ENCODE measurements at places on chromosomes 12 and 14. TPM values are rescaled to one million over a fixed set of nuclear protein-coding genes. Genes with fewer than 3 reads are reported as not detected.

GRCh38 chr14:100828031-100828769, 2.3 kb downstream of the MEG3 start:
- DNase-seq = no peak

DNA sequence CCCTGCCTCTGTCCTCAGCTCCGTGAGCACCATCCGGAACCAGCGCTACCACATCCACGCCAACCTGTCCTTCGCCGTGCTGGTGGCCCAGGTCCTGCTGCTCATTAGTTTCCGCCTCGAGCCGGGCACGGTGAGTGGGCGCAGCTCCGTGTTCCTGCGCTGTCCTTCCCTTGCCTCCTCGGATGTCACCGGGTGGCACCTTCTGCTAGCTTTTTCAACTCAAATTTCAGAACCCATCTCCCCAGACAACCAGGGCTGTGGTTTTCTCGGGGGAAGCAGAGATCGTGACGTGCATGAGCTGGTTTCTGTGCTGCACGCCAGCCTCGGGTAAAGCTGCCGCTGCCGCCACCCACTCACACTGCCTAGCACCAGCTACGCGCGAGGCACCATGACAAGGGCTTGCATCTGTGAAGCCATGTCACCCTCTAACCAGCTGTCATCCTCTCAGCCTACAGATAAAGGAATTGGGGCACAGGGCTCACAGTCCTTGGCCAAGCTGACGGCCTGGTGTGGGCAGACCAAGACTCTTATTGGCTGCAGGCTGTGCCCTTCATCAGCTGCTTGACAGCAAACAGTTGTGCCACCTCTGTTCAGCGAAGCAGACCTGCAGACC, 152.1 kb downstream of the ADGRD1 start:
- peak; percentile 75 for DNase-seq

- DNase-seq = no peak
Observed at GRCh38 chr14:92105893-92106142, 564 bp downstream of the ATXN3 start.

- no peak for DNase-seq
Observed at GRCh38 chr12:119071638-119072231, 90.4 kb downstream of the SRRM4 start.

DNA sequence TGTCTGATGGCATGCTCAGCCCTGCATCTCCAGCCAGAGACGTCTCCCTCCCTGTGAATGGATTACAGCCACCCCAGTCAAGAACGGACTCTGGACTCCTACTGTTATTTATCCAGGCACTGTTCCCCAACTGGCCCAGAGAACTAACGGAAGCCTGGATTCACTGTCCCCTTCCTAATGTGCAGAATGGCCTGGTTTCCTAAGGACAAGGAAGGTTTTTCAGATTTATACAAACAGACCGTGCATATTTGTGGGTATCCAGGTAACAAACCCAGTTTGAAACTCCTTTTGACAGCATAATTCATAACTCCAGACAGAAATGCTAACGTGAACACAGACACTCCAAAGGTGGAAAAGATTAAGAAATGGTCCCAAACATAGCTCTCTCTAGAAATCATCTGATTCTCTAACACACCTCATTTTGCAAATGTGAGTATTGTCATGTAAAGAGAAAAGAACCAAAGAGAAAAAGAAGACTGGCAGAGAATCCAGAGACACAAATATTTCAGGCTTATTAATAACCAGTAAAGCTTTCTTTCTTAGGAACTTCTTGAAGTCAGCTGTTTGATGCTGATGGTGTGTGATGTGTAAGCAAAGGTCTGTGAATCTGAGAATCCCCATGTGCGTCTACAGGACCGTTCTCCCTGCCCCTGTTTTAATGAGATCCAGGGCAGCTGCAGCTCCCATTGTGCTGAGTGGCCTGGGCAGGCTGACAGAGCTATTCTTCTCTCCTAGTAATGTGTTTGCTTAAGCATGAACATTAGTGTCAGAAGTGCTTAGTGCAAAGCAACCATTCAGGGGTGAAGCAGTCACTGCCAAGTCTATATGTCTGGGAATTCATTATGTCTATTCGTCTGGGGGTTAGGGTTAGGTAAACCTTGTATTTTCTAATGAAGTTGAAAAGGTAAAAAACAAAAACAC, 86.8 kb upstream of the HIF1A start:
- no peak for DNase-seq

GRCh38 chr14:87411370-87411769, 581.6 kb downstream of the GALC start:
- DNase-seq = no peak

PPFIA2 gene
- total RNA-seq = not detected

SLC25A47 gene
- total RNA-seq = not detected

DAO gene
- not detected for total RNA-seq

ANO2 gene
- total RNA-seq = not detected
